ENCODE measurements at places on chromosomes 5 and 9.

DNA sequence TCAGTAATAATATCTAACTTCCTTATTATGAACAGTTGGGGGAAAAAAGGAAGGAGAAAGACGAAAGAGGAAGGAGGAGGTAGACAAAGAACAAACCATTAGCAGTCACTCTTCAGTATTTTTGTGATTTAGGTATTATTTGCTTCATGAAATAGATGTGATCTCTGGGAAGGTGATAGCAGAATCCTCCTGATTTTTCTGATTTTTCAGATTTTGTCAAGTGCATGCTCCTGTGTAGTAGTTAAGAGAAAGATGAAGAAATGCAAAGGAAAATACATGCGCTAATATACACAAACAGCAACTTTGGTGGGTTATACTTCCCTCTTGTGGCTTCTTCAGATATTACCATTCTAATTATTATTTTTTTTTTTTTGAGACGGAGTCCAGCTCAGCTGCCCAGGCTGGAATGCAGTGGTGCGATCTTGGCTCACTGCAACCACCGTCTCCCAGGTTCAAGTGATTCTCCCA, 31.6 kb downstream of the LMNB1 start:
- no peaks in the 10 kb centered on the region for H3K36me3 ChIP-seq
- no peaks in the 10 kb centered on the region for H3K27me3 ChIP-seq
- H3K27ac ChIP-seq = peak overlapping the region; percentile 29
- DNase-seq = no peak

GRCh38 chr9:76650692-76651091, 113.5 kb upstream of the PCA3 start:
- no peaks in the 10 kb centered on the region for H3K27me3 ChIP-seq
- no peak for DNase-seq
- peak overlapping the region; percentile 43 for H3K4me3 ChIP-seq
- peak overlapping the region; percentile 30 for H3K27ac ChIP-seq

DNA sequence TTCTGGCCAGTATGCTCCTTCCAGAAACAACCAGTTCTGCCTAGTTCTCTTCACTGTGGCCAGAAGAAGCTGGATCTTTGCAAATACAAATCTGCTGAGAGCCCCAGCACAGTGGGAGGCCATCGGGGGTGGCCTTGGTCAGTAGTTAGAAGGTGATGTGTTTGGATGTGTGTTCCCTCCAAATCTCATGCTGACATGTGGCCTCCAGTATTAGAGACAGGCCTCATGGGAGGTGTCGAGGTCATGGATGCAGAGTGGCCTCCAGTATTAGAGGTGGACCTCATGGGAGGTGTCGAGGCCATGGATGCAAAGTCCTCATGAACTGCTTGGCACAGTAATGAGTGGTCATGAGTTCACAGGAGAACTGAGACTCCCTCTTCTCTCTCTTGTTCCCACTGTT, 7.6 kb upstream of the IRX2 start:
- H3K27ac ChIP-seq = no peak overlapping the region
- no peak for DNase-seq
- H3K27me3 ChIP-seq = no peaks in the 10 kb centered on the region
- peaks cover 37% of the 10 kb centered on the region for H3K4me1 ChIP-seq

DNA sequence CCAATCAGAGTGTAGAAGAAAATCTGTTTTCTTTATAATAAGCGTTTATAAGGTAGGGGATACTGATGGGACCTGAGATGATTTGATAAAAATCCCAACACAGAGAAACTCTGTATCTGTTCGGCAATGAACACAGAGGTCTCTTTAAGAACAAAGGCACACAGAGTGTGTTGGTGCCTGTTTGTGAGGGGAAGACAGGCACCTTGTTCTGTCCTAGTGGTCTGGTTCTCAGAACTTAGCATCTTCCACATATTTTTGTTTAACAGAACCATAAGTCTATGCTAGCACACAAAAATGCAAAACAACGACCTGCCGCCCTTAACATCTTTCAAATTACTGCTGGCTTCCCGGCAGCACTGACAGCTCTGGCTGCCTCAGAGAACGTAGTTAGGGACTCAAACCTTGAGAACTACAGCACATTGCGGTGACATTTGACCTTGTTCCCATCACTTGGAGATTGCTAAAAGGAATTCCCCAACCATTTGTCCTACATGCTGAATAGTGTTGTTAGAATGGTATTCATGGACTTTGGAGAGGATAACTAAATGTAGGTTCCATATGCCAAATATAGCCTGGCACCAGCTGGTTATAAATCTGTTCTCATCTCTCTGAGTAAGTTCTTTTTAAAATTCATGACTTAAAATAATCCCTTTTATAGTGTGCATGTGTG, 871.7 kb upstream of the TYRP1 start:
- no peaks in the 10 kb centered on the region for H3K27me3 ChIP-seq
- H3K27ac ChIP-seq = no peak overlapping the region
- no peaks in the 10 kb centered on the region for H3K36me3 ChIP-seq

DNA sequence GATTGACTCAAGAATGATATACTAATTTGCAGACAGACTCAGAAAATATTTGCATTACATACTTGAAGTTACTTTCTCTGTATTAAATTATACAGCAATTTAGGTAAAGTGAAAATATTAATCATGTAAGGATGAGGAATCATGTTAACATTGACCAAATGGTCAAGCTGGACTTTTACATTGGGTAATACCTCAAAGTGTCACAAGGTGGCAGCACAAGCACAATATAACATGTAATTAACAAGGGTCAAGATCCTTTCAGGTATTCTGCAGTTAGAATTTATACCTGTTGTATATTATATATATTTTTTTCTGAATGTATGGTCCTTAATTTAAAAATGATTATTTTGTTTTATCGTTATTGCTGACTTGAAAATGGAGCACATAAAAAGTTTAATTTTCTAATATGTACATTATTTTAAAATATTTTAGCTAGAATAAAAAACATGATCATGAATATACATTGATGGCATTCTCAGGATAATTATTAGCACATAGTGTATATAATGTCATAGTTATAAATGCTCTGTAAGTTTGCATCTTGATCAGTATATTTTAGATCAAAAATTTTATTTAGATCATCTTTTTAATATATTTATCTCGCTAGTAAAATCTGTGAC, 8.6 kb downstream of the HAPLN1 start:
- no peak overlapping the region for H3K4me3 ChIP-seq
- no peaks in the 10 kb centered on the region for H3K36me3 ChIP-seq

- no peak overlapping the region for H3K4me3 ChIP-seq
- no peak for DNase-seq
- H3K27ac ChIP-seq = no peak overlapping the region
Measured at GRCh38 chr5:73996151-73996755, 370.3 kb downstream of the ARHGEF28 start.

DNA sequence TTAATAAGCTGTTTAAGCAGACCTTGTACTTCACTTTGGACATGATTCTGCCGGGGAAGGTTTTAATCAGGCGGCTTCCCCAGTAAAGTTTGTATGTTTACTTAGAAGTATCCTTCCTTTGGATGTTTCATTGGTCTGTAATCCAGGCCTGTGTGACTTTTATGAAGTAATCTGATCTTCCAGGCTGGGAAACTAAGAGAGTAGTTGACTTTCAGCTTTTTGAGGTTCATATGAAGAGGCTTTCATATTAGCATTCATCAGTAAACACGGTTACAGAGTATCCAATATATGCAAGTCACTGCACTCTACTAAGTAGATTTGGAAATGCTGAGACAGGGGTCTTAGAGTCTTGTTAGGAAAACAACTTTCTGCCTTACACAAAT, 1.1 kb downstream of the DNAJC21 start:
- peaks cover 9% of the 10 kb centered on the region for H3K36me3 ChIP-seq
- DNase-seq = no peak
- H3K4me1 ChIP-seq = peaks cover 23% of the 10 kb centered on the region
- peak overlapping the region; percentile 66 for H3K4me3 ChIP-seq
- no peaks in the 10 kb centered on the region for H3K27me3 ChIP-seq
- H3K27ac ChIP-seq = peak overlapping the region; percentile 96

GRCh38 chr5:99586878-99587277, 658.1 kb upstream of the CHD1 start:
- no peak overlapping the region for H3K27ac ChIP-seq
- H3K4me1 ChIP-seq = no peaks in the 10 kb centered on the region
- DNase-seq = no peak
- no peak overlapping the region for H3K4me3 ChIP-seq

DNA sequence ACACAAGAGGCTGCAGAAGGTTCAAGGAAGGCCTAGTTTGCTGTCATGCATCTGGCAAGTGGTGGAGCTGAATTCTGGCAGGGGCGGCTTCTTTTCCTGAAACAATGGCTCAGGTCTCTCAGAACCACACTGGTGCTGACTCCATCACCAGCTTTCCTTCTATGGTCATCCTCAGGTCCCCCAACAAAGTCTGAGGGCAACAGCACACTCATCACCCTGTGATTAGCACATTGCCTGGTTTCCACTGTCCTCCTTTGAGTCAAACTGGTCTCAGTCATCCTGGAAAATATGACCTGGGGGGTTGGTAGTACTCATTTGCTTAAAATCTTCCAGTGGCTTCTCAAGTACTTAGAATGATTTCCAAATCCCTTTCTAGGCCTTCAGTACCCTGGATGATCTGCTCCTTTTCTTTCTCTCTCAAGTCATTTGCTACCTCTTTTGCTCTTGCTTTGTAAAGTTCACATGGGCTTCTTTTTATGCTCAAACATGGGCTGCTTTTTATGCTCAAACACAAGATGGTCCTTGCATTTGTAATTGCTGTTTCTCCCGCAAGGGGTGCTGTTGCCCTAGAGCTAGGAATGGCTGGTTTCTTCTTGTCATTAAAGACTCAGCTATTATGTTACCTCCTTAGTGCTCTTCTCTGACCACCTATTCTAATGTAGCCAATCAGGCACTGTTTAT, 144.9 kb downstream of the ALDH1A1 start:
- H3K4me1 ChIP-seq = no peaks in the 10 kb centered on the region
- no peak for DNase-seq
- H3K4me3 ChIP-seq = no peak overlapping the region
- no peak overlapping the region for H3K27ac ChIP-seq
- no peaks in the 10 kb centered on the region for H3K36me3 ChIP-seq
- H3K27me3 ChIP-seq = no peaks in the 10 kb centered on the region

DNA sequence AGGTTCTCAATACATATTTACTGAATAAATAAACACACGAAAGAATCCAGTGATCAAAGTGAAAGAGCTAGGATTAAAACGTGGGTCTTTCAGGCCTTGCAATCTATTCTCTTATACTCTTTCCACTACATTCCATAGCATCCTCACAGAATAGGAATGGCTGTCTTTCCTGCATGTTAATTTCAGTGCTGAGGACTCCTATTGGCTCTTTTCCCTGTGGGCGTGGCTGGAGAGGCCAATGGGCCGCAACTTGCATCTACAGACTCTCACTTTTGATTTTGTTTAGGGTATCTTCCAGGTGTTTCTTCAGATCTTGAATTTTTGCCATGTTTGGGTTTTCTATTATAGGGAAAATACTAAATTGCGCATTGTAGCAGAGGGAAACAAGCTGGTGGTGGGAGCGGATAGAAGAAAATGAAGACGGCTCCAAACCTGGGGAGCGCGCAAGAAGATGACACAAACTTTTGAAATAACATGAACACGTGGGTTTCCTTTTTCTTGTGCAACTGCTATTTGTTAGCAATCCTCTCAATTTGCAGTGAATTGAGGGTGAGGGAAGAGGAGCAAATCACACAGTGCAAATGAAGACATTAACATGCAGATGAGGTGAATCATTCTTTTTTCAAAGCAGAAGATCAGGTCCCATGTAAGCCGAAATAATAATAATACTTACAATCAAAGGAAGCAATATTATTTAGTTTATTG, 93.9 kb downstream of the GCNT1 start:
- no peaks in the 10 kb centered on the region for H3K27me3 ChIP-seq
- H3K36me3 ChIP-seq = no peaks in the 10 kb centered on the region
- no peak overlapping the region for H3K4me3 ChIP-seq
- no peak overlapping the region for H3K27ac ChIP-seq
- H3K4me1 ChIP-seq = no peaks in the 10 kb centered on the region
- no peak for DNase-seq

DNA sequence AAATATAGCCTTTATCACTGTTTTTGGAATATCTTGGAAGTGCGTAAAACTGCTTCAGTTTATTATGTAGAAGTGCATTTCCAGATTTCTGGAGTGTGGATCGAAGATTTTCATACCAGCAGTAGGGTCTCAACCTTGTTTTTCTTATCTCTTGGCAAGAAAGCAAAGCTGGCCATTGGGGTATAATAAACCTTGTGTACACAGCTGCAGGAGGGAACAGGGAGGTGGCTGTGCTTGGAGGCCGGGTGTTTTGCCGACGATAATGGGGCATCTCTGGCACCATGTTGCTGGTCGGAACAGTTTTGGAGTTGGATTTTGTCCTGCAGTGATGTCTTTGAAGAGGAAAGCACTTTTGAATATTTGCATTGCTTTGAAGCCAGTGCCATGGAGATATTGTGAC, 308.8 kb upstream of the DMRT1 start:
- peaks cover 9% of the 10 kb centered on the region for H3K4me1 ChIP-seq
- no peak for DNase-seq
- H3K36me3 ChIP-seq = no peaks in the 10 kb centered on the region
- H3K4me3 ChIP-seq = no peak overlapping the region

DNA sequence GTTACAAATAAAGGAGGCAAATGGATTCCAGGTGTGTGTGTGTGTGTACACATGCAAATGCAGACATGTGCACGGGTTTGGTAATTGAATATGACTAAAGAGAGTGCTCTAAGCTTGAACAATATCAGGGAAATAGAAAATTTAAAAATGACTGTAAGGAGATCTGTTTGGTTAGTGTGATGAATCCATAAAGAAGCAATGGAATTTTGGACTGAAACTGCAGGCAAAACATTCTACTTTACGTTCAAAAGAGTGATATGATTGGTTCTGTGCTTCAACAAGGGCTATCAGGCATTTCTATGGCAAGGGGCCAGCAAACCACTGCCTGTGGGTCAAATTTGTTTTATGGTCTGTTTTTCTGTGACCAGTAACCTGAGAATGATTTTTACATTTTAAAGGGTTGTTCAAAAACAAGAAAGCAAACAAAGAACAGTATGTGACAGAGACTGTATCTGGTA, 332.8 kb upstream of the KLF9 start:
- H3K4me1 ChIP-seq = no peaks in the 10 kb centered on the region
- no peaks in the 10 kb centered on the region for H3K36me3 ChIP-seq
- DNase-seq = no peak
- H3K27me3 ChIP-seq = no peaks in the 10 kb centered on the region
- H3K27ac ChIP-seq = no peak overlapping the region
- no peak overlapping the region for H3K4me3 ChIP-seq

DNA sequence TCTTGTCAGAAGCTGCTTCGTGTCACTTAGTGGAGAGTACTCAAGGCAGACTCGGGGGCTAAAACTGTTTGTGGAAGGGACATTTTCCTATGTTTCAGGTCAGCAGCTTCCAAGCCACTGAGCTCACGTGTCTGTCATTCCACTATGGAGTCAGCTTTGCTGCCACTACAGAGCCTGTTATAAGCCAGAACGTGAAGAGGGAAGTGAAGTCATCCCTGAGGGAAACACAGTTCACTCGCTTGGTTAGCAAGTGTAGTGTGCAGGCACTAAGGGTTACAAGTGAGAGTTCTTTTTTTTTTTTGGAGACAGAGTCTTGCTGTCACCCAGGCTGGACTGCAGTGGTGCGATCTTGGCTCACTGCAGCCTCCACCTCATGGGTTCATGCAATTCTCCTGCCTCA, 24.5 kb upstream of the LTC4S start:
- no peak for DNase-seq
- H3K27ac ChIP-seq = no peak overlapping the region
- H3K36me3 ChIP-seq = peaks cover 78% of the 10 kb centered on the region
- H3K4me1 ChIP-seq = peaks cover 28% of the 10 kb centered on the region

Data from upper lobe of left lung (tissue), 6 donors.